RKO (cell line): ENCODE measurements at places on chromosomes 6 and 20.

GRCh38 chr6:45532721-45533210 is 155.0 kb upstream of the SUPT3H start:
- DNase-seq, result no peak

GRCh38 chr6:45730232-45730631 is 285.4 kb downstream of the CLIC5 start:
- no peak for DNase-seq

DNA sequence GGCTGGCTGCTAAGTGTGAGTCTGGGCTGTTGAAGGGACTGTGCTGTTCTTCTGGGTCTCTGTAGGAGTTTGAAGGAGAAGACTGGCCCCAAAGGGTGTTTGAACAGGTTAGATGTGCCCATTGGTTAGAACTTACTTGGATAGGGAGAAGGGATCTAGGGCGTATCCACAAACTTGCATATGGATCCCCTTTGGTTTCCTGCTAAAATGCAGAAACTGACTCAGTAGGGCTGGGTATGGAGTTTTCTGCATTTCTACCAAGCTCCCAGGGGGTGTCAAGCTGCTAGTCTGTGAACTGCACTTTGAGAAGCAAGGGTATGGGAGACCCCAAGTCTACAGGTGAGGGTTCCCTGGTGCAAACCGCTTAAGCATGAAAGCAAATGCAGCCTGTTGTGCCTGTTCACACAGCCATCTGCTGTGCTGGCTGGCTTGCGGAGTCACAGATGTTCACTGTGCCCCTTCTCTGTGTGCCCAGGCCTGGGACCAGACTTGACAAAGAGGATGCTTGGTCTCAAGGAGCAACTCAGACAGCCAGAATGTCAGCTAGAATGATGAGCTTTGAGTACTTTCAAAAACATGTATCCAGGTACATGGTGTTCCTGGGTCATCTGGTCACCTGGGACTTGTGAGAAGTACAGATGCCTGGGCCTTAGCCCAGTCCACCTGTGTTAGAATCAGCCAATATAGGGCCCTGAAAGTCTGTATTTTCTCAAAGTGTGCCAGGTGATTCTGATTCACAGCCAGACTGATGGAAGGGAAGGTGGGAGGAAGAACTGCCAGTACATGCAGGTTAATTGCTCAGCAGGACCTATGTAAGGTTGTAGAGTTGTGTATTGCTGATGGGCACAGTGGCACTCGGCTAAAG is 7.4 kb downstream of the PPP1R16B start:
- no peak for DNase-seq

DNA sequence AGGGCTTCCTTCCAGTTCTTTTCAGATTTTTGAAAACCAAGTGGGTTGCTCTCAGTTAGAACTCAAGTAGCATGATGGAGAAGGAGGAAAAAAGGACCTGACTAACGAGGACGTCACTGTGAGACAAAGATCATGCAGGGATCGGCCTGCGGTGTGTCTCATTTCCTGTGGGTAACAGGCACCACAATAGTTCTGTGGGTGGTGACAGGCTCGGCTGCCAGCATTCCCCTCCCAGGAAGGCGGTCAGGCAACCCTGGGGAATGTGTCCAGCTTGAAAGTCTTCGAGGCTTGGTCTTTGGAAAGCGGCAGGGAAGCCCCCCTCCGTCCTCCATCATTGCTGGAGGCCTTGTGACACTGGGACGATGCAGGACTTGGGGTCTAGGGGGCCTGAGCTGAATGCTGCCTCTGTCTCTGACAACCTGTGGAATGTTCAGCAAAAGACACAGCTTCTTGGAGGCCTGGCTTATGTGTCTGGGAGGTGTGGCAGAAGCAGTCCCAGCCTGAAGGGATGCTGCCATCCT is 121.0 kb downstream of the BCAS1 start:
- DNase-seq, result peak; percentile 92

GRCh38 chr6:155417454-155417853 is 38.2 kb downstream of the NOX3 start:
- DNase-seq, result no peak

GRCh38 chr20:24766143-24766527 is 182.9 kb upstream of the CST7 start:
- DNase-seq, result no peak

DNA sequence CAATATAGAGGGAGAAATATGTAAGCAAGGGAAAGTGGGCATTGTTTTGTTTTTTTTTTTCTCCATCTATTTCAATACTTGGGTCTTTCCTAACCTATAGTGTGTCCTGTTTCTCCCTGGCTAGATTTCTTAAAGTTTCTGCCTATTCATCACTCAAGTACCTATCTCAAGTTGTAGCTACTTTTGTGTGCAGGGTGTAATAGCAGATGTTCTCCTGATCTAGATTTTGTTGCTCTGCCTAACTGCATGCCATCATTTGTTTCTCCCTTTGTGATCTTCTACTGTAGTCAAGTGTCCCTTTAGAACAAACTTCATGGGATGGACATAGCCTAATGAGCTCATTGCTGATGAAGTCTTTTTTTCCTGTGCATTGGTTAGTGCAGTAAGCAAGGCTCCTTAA is 45.8 kb downstream of the TOP1 start:
- no peak for DNase-seq

DNA sequence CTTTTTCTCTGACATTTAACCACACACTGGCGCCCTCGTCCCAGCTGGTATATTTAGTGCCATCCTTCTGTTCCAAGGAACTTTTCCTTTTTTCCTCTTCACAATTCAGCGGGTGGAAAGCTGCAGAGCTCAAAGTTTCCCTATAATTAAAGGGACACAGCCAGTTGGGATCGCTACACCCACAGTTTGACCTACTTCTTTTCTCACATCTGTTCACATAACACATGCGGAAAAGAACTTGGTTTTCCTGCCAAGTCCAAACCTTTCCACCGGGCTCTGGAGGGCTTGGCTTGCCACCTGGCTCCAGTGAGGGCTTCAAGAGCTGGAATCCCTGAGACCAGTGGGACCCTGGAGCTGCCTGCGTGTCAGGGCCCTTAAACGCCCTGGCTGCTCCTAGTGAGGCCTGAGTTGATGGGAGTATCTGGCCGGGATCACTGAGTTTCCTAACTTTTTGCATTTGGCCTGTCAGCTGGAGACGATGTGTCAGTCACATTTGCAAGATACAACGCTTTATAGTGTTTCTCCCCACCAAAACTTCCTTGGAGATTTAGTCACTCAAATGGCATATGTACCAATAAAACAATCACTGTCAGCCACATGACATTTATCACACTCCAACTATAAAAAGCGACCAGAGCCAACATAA is 176.0 kb downstream of the SASH1 start:
- no peak for DNase-seq

- peak; percentile 94 for DNase-seq
Observed at GRCh38 chr6:31652925-31653724, 664 bp upstream of the BAG6 start.

DNA sequence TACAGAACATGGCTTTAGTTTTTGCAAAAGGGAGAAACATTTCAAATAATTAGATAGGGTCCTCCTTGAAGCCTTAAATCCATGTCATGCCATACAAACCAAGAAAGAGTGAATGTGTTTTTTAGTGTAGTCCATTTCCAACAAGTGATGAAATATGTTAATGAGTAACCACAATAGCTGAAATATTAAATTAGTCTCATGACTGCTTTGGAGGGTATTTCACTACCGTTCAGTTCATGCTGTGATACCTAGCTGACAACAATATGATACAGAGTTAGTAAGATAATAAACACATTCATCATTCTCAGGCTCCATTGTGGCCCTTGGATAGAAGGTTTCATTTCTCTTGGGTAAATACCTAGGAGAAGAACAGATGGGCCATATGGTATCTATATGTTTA is 5.8 kb upstream of the ID4 start:
- DNase-seq, result no peak

DNA sequence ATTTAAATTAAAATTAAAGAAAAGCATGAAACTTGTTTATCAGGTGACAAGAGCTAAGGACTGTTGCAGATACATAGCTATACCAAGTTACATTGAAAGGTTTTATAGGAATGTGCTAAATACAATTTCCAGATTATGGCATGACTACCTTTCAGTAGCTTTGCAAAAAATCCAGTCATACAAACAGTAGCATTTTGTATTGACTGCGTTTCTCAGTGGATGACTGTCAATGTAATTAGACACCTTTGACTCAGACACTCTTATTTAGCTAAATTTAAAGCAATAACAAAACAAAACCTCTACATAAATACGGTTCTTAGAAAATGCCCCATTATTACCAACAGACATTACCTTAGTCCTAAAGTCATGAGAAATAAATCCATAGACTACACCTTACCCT is 275.8 kb upstream of the RUNX2 start:
- DNase-seq, result peak; percentile 31

DNA sequence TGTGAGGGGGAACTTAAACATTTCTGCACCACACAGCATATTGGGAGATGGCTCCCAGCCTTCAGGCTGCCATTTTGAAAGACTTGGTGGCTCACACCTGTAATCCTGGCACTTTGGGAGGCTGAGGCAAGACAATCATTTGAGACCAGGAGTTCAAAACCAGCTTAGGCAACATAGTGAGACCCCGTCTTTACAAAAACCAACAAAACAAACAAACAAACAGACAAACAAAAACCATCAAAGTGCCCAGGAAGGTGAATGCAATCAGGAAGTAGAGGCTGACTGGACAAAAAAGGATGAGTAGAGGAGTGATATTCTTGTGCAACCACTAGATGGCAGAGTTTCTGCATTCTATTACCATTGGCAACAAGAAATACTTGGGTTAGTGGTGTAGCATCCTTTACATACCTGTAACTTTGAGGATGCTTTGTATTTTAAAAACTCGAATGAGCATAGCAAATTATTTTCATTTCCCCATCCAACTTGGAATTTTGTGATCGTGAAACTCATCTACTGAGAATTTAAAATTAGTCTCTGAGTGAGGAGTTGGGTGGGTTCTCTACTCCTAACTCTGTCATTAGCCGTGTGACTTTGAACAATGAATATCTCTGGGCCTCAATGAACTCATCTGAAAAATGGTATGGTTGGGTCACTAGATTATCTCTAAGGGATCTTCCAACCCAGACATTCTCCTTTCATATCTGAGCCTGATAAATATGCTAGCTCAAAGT is 84.4 kb downstream of the CRYBG1 start:
- peak; percentile 84 for DNase-seq
